ENCODE measurements at places on chromosomes 7 and 10.

GRCh38 chr7:133562621-133563020, 309.7 kb downstream of the EXOC4 start:
- H3K4me3 ChIP-seq, result no peak overlapping the region
- H3K27ac ChIP-seq, result no peak overlapping the region
- H3K27me3 ChIP-seq, result no peaks in the 10 kb centered on the region
- no peaks in the 10 kb centered on the region for H3K36me3 ChIP-seq

GRCh38 chr7:73905360-73905759, 44.4 kb downstream of the TMEM270 start:
- no peak overlapping the region for H3K4me3 ChIP-seq
- no peaks in the 10 kb centered on the region for H3K36me3 ChIP-seq

GRCh38 chr10:127197154-127197432, 702 bp upstream of the INSYN2A start:
- no peak overlapping the region for H3K4me3 ChIP-seq
- H3K27ac ChIP-seq, result no peak overlapping the region
- no peak for DNase-seq
- no peaks in the 10 kb centered on the region for H3K27me3 ChIP-seq
- H3K36me3 ChIP-seq, result no peaks in the 10 kb centered on the region

DNA sequence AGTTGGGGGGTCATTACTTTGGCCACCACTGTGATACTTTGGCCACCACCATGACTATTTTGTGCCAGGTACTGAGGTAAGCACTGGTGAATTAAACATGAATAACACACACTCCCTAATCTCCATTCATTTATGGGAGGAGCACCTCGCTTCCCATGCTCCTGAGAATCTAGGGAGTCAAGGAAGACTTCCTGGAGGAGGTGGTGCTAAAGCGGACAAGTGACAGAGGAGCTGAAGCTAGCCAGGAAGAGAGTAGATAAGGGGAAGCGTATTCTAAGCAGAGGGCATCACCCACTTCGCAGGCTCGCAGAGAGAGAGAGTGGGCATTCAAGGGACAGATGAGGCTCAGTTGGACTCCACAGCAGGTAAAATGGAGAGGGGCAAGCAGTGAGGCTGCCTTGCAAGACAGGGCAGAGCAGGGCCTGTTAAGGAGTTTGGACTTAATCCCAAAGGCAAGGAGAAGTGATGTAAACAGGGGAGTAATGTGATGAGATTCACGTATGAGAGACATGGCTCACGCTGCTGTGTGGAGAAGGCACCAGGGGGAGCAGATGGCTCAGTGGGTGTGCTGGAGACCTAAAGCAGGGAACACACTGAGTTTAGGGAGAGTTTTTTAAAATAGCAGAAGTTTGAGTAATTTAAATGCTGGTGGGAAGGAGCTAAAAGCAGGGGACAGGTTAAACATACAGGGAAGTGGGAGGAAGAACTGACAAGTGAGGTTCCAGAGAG, 21.3 kb upstream of the TMEM248 start:
- no peaks in the 10 kb centered on the region for H3K36me3 ChIP-seq
- no peak for DNase-seq
- H3K27me3 ChIP-seq, result no peaks in the 10 kb centered on the region
- no peaks in the 10 kb centered on the region for H3K4me1 ChIP-seq
- no peak overlapping the region for H3K27ac ChIP-seq

DNA sequence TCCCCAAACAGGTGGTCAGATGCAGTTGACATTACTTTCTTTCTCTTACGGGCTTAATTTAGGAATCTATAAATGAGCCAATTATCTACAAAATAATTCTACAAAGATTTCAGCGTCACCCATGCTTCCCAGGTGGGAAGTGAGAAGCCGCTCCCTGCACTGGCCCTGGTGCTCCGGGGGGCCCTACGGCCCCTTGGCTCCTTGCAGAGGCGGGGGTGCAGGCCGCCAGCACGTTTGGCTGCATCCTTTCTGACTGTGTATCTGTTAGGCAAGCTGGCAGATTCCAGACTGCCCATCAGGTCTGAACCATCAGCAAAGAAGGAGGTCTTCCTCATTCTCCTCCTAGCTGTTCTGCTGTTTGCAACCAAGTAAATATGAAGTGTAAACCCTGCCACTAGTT, 16.3 kb downstream of the VWC2 start:
- no peak overlapping the region for H3K27ac ChIP-seq
- H3K36me3 ChIP-seq, result no peaks in the 10 kb centered on the region
- no peak for DNase-seq
- no peak overlapping the region for H3K4me3 ChIP-seq
- H3K27me3 ChIP-seq, result no peaks in the 10 kb centered on the region

GRCh38 chr7:98826811-98827231, 43.0 kb downstream of the TMEM130 start:
- no peaks in the 10 kb centered on the region for H3K4me1 ChIP-seq
- no peak overlapping the region for H3K4me3 ChIP-seq
- peak; percentile 48 for DNase-seq
- no peaks in the 10 kb centered on the region for H3K27me3 ChIP-seq
- no peak overlapping the region for H3K27ac ChIP-seq

DNA sequence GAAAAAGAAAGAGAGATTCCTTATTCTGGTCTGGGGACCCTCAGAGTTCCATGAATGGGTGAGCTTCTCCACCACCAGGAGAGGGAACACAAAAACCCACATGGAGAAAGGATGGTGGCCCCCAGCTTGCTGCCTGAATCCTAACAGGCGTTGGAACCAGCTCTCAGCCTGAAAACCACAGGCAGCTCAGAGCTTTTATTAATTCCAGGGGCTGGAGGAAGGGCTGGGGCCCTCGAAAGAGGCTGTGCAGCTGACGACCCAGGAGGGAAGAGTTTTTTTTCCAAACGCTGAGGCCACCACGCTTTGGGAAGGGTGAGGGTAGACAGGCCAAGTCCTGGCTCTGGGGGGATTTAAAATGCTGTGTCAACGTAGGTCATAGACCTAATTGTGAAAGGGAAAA, 10.8 kb upstream of the ELN start:
- no peaks in the 10 kb centered on the region for H3K36me3 ChIP-seq
- no peaks in the 10 kb centered on the region for H3K27me3 ChIP-seq
- no peaks in the 10 kb centered on the region for H3K4me1 ChIP-seq
- H3K4me3 ChIP-seq, result no peak overlapping the region

All from uterus (tissue), 4 donors.